ENCODE measurements at places on chromosomes 1 and 21.
A peak's percentile ranks its signal among the peaks of the same experiment; 100 is the strongest.

GRCh38 chr1:30318413-30318812 is 405.0 kb downstream of the MATN1 start:
- no peak for DNase-seq

DNA sequence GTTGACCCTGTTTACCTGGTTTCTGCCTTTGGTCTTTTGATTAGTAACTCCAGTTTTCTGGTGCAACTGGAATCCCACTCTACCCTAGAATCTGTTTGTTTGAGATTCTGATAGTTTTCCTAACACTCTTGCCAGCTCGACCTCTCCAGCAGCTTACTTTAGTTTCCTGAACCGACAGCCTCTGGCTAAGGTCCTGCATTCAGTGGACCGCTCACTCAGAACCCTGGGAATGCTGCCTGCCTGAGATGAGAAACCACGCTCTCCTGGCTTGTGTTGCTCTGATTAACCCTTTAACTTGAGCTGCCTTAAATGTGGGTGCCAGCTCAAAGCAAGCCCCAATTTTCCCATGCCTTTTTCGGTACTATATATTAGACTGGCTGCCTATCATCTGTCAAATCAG is 45.3 kb upstream of the SIPA1L2 start:
- DNase-seq = no peak

DNA sequence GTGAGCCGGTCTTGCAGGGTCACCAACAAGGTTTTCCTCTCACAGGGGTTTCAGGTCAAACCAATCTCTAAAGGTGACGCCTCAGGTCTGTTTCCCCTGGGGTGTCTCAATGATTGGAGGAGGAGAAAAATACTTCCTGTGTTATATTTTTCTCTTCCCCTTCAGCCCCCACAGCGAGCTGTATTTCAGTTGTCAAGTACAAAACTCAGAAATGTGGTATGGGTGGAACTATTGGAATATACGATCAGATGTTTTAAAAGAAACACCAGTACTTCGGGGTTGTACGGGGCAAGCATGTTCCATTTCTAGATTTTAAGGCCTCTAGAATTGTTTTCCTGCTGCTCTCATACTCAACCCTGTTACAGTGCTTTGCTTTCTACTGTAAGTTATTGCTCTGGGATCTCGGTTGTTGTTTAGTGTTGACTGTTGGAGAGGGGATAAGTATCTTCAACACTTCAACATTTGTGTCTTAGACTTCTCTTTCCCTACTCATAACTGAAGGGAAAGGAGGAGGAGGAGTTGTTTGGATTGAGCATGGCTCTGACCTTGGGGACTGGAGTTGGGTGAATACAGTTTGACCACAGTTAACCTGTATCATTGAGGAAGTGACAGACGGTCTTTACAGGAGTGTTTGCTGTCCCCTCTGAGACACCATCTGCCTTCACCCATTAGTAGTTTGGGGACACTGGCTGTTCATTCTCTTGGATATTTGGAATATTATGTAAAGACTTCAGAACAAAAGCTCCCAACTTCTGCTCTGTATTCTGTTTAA is 2.0 kb downstream of the MAPKAPK2 start:
- DNase-seq = no peak

DNA sequence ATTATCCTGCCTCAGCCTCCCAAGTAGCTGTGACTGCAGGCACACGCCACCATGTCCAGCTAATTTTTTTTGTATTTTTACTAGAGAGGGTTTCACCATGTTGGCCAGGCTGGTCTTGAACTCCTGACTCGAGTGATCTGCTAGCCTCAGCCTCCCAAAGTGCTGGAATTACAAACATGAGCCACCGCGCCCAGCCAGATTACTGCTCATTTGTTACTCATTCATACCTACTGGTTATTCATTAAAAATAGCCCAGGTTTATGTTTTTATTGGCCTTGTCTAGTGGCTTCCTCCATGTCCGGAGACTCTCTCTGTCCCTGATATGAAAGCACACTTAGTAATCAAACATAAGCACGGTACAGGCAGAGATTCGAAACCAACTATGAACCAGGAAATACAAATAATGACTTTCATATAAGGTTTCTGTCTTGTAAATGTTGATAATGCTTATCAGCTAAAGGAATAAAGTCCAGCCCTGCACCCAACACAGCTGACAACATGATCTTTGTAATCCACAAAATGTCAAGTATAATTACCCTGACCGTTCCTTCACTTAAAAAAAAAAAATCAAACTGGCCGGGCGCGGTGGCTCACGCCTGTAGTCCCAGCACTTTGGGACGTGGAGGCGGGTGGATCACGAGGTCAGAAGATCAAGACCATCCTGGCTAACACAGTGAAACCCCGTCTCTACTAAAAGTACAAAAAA is 50.4 kb upstream of the CXADR start:
- DNase-seq = no peak

- no peak for DNase-seq
Measured at GRCh38 chr21:17538576-17538975, 25.7 kb downstream of the CXADR start.

- no peak for DNase-seq
Measured at GRCh38 chr1:220160027-220160426, 66.1 kb downstream of the IARS2 start.

GRCh38 chr1:12546771-12547585 is 71.0 kb downstream of the DHRS3 start:
- DNase-seq = no peak

DNA sequence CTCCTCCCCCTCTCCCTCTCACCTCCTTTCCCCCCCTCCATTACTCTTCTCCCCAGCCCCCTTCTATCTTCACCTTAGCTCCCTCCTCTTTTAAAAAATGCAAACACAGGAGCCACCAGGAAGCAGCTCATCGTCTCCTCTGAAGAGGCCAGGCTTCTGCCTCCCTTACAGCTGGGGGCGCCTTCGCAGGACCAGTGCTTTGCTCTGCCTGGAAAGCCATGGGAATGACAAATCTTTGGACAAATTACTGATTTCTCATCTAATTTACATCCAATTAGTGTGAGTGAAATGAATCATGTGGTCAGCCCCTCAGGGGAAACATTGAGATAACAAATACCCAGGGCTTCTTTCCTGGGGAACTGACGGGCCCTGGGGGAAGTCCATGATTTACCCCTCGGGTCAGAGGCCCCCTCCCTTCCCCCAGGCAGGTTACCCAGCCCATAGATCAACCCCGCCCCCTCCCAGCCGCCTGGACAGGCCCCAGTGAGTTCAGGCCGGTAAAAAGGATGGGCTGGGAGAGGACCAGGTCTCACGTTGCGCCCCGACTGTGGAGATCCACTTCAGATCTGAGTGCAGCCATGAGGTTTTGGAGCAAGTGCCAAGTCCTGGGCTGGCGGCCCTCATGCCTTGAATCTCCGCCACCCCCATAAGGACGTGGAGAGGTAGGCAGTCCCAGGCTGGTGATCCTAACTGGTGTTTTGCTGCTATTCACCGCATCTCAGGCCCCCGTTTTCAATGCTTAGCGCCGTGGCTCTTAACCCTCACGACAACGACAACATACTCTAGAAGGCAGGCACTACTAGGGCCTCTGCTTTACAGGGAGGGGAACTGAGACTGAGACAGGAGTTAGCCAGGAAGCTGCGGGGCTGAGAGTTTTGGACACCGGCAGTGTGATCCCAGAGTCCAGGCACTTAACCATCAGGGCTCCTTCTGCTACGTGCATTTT is 300.8 kb downstream of the RRAGC start:
- no peak for DNase-seq

GRCh38 chr1:51768971-51769588 is 109.4 kb downstream of the NRDC start:
- peak; percentile 50 for DNase-seq

DNA sequence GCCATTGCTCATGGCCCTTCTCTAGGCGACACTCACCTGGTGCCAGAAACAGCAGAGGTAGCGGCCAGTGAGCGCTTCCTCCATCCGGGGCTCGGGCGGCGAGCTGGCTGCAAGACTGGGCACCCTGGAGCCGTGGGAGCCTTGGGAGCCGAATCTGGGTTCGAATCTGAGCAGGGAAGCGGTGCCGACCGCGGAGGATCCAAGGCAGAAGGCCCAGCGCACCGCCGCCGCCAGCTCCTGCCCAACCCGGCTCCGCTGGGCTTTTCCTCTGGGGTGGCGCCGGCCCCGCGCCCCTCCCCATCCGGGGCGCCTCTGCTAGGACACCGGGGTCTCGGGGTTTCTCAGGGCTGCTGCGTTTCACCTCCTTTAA is 1.7 kb upstream of the PRDM16 start:
- DNase-seq = no peak

- no peak for DNase-seq
Measured at GRCh38 chr1:97877307-97877706, 43.5 kb downstream of the DPYD start.

- peak; percentile 24 for DNase-seq
Measured at GRCh38 chr1:169795687-169796086, 980 bp upstream of the METTL18 start.

- DNase-seq = no peak
Measured at GRCh38 chr1:67795179-67795912, 37.9 kb downstream of the GNG12 start.

DNA sequence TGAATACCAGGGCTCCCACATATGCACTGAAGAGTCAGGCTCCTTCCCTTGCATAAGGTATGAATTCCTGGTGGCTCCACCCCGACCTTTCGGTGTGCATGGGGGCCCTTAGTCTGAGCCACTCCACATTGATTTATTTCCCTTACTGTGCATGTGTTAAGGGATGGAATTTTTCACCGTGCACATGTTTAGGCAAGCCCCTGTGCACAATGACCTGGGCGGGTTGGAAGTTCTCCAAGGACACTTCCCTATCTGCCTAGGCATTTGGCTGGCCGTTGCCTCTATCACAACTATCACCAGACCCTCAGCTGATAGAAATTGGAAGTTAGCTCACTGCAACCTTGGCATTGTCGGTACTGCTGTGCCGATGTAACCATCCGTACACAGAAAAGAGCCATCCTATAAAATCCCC is 9.7 kb downstream of the S100A6 start:
- no peak for DNase-seq

GRCh38 chr1:66711420-66711819 is 40.8 kb upstream of the DYNLT5 start:
- peak; percentile 27 for DNase-seq

GRCh38 chr1:51555866-51556619 is 37.0 kb upstream of the EPS15 start:
- no peak for DNase-seq

GRCh38 chr1:18515120-18515667 is 34.5 kb downstream of the KLHDC7A start:
- no peak for DNase-seq

DNA sequence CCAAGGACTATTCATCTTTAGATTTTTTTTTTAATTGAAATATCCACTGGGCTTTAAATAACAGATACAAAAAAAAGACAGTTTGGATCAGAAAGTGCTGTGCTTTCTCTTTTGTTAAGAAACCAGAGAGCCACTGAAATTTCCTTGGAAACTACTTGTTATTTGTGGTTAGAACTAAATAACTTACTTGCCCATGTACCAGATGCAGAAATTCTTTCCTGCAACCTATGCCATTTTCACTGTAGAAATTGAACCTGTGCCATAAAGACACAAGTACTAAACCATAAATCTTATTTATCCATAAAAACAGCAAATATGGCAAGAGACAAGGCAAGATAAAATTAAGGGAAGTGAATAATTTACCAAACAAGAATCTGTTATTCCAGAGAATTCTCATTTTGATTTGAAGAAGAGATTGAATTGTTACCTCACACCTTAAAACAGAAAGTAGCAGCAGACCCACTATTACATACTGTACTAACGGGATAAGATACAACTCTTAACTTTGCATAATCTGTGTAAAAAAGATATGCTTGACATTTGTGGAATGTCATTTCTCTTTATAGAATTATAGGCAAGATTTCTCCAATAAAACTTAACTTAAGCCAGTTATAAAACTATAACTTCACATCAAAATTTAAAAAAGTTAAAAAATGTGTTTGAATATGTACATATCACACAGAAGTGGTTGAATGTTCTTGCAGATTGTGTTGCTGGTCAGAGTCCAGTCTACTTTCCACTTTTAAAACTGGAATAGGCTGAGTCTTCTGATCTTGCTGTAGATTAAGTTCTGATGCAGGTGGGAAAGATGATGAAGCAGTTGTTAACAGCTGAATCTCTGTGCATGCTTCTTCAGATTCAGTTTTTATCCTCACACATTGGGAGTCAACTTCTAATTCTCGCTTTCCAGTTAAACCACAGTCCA is 6.3 kb upstream of the PHTF1 start:
- no peak for DNase-seq

GRCh38 chr1:21783679-21784603 is 992 bp upstream of the USP48 start:
- DNase-seq = no peak

DNA sequence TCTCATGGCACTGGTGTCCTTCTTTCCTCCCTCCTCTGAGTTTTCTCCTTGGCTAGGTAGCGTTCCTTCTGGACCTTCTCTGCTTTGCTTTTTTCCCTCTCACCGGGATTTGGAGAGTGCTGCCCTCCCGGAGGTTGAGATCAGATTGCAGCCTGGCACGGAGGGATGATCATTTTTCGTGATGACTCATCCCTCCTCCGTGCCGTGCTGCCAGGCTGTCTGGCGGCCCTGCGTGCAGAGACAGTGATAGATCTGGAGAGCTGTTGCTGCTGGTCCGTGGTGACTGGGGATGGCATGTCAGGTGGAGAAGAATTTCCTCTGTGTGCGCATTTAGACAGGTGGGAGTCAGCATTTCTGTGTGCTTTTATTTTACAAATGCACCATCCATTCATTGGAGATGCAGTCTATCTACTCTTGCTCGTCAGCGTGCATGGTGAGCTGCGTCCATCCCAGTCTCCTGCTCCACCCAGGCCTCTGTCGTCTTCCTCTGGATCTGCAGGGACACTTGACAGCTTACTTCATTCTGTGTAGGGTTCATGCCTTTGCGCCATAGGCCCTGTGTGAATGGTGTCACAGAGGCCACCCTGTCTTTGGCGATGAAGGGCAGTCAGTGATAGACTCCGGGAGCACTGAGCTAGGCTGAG is 104.4 kb downstream of the PCBP3 start:
- DNase-seq = no peak

- DNase-seq = no peak
Measured at GRCh38 chr1:36843906-36844610, 190.3 kb downstream of the GRIK3 start.

GRCh38 chr1:201748335-201748734 is 80.6 kb upstream of the IPO9 start:
- DNase-seq = no peak

DNA sequence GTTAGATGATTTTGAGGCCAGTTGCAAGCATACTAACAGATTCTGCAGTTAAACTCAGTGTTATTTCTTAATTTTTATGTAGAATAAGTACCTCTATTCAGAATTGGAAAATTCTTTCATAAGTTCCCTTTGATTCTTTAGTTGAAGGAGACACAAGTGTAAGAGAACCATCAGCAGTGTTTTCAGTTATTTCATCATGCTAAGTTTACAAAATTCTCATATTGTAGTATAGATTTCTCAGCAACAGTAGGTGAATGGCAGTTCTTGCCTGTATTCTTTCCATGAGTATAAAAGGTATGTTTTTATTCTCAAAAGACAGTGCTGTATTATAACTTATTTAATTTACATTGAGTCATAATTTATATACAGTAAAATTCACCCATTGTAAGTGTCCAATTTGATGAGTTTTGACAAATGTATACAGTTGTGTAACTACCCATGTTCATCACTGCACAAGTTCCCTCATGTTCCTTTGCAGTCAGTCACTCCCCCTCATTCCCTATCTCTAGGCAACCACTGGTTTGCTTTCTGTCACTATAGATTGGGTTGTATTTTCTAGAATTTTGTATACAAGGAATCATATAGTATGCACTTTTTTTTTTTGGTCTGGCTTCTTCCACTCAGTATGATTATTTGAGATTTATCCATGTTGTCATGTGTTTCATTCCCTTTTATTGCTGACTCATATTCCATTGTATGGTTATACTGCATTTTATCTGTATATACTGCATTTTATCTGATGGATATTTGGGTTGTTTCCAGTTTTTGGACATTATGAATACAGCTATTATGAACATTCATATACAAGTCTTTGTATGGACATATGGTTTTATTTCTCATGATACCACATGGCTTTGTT is 3.9 kb downstream of the RPS6KC1 start:
- DNase-seq = peak; percentile 64
